ENCODE measurements at places on chromosomes 5 and 9. TPM values are rescaled to one million over a fixed set of nuclear protein-coding genes. Genes with fewer than 3 reads are reported as not detected.

- DNase-seq, result peak; percentile 72
Observed at GRCh38 chr5:139660923-139661814, 13.0 kb downstream of the CXXC5 start.

- no peak for DNase-seq
Observed at GRCh38 chr9:111197256-111197655, 132.8 kb downstream of the OR2K2 start.

DNA sequence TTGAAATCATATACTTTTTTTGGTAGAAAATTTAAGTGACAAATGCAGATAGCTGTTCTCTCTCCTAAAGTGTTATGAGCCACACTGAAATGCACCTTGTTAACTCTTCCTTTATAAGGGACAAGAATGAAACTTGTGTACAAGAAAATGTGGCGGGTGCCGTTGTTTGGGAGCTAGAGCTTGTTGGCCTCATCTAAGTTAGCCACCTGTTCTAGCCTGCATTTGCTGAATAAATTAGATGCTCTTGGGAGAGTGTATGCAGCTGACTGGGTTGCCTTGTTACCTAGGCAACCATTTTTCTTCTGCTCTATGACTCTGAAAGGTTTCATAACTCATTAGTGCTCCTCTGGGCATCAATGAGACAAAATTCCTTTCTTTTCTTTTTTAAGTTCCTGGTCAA lies 174.3 kb downstream of the TAF11L14 start:
- DNase-seq, result no peak

DNA sequence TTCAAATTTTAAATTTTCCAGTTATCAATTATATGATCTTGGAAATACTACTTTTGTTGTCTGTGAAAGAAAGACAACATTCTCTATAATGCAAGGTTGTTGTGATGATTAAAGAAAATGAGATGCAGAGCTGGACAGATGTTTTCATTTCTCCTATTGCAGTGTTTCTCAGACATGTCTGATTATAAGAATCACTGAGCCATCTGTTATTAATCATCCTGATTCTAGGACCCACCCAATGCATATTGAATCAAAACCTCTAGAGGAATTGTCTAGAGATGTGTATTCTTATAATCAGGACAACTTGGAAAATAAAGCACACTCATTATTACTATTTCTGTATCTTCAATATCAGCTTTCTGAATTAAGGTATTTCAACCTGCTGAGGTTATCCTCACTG lies 121.1 kb upstream of the ASTN2 start:
- peak; percentile 15 for DNase-seq

DNA sequence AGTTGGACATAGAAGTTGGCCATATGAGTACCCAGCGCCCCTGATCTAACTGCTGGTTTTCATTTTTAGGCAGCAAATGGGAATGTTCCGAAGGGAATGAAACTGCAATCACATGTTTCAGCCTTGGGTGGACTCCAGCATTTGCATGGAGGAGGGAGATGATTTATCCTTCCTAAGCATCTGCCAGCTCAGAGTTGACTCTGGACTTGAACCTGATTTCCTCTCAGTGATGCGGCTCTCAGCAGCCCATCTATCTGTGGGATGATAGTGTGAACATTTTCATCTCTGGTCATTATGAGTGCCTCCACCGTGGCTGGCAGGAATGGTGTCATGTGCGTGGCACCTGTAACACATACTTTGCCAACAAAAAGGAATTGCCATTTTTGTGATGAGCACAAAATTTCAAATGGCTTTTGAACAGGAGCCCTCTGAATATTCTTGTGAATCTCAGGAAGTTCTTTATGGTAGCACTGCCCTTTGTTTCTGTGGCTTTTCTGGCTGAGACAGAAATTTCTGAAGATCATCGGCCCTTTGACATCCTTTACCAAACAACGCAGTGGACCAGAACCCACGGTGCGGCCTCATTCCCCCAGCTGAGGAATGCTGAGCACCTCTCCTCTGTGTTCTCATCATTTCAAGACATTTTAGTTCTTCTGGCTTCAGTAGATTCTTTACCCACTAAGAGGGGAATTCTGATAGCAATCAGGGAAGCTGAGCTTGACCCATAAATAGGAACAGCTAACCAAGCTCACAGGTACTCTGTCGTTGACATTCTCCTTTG lies 28.5 kb downstream of the FUBP3 start:
- DNase-seq, result peak; percentile 38

- no peak for DNase-seq
Observed at GRCh38 chr9:69120380-69121154, 53.5 kb upstream of the TJP2 start.

DNA sequence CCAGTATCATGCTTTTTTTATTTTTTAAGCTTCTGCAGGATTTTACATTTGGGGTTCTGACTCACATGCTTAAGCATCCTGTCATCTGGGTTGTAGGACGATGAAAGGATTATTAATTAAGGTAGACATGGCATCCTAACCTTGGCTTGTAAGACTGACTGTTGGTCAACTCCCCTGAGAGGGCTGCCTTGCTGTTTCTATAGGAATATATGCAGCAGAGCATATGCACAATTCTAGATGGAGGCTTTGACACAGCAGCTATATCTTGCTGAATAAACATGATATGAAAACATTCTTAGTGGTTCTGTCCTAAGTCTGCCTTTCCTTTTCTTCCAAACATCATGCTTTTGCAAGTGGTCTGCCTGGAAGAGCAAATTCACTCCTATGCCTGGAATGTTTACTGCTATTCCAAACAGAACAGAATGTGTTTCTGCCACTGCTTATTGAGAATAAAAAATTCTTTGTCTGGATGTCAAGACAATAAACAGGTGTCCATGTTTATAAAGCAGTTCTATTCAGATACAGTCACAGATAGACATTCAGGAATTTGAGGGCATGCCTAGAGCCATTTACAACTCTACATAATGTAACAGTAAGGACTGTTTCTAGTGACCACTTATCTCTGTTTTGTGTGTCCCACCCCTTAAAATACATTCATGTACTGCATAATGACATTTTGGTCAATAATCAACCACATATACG lies 166.2 kb upstream of the PPP2R2B start:
- DNase-seq, result no peak

DNA sequence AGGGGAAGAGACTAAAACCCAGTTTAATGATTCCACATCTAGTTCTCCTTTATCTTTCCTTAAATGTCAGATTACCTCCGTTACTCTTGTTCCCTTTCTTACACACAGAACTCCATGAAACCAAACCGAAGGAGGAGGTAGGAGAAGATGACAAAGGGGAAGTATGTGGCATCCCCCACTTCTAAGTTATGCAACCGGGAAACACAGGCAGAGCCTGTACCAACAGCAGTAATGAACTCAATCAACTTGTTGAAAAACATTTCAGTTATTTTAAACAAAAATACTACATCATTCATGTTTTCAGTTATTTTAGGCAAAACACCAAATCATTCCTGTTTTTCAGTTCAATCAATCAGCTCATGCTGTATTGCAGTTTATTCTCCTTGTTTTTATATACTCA lies 101.8 kb downstream of the PCSK1 start:
- DNase-seq, result no peak

GRCh38 chr5:116360008-116360853 lies 214.4 kb downstream of the SEMA6A start:
- DNase-seq, result peak; percentile 66

DNA sequence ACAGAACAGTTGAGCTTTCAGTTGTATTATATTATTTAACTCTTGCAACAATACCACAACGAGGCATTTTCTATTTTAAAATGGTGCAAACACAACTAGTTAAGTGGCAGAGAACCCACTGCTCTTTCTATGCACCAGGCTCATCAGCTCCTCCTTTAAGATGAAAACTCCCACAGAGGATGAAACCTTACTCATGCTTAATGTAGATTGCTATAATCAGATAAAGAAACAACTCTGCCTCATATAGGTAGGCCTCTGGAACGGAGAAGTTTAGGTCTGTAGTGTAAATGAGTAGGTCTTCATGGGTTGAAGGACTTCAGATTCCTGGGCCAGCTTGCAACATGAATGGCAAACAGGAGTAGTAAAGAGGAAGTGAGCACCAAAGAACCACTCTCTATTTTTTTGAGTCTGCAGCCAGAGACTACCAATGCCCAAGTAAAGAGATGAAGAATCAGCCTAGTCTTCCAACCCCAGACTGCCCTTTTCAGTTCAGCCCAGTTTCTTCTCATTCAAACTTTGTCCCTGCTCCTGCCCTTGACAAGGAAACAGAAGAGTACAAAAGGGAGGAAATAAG lies 33.9 kb downstream of the HACD4 start:
- DNase-seq, result no peak

GRCh38 chr5:139745800-139746690 lies 49.6 kb upstream of the PSD2 start:
- DNase-seq, result peak; percentile 86

- no peak for DNase-seq
Observed at GRCh38 chr5:114544561-114544960, 182.7 kb downstream of the KCNN2 start.

GRCh38 chr9:99489060-99489413 lies 267.0 kb downstream of the SEC61B start:
- no peak for DNase-seq

DNA sequence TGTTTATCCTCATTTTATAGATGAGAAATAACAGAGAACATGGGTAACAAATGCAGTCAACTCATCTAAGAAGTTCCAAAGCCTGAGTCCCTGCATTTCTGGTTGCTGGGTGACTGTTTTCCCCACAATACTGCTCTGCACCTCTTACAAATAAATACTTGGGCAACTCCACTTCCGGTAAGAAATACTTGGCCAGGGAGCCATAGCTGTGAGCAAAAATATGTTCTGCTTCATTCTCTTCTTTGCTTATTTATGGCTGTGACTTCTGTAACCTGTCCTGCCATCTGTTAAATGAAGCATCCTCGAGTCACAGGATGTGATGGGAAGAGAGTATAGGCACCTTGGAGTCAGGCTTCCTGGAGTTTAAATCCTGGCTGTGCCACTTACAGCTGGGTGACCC lies 49.9 kb downstream of the GDNF start:
- DNase-seq, result no peak

DNA sequence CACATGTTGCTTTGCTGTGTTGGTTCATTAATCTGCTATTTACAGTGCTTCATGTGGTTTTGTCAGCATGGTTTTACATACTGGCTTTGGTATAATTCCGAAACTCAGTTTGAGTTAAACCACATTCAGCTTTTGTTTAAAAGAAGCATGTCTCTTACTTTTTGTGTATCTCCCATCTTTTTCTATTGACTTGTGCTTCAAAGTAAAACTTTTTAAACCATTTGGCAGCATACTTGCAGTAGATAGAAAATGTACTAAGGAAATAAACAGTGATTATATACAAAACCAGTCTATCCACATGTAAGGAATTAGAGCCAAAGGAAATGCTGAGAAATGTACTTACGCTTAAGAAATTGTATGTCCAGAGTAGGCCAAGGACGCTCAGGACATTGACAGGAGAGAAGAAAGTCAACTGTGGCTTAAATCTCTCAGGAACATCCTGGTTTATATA lies 286.9 kb downstream of the ARHGEF28 start:
- DNase-seq, result no peak

DNA sequence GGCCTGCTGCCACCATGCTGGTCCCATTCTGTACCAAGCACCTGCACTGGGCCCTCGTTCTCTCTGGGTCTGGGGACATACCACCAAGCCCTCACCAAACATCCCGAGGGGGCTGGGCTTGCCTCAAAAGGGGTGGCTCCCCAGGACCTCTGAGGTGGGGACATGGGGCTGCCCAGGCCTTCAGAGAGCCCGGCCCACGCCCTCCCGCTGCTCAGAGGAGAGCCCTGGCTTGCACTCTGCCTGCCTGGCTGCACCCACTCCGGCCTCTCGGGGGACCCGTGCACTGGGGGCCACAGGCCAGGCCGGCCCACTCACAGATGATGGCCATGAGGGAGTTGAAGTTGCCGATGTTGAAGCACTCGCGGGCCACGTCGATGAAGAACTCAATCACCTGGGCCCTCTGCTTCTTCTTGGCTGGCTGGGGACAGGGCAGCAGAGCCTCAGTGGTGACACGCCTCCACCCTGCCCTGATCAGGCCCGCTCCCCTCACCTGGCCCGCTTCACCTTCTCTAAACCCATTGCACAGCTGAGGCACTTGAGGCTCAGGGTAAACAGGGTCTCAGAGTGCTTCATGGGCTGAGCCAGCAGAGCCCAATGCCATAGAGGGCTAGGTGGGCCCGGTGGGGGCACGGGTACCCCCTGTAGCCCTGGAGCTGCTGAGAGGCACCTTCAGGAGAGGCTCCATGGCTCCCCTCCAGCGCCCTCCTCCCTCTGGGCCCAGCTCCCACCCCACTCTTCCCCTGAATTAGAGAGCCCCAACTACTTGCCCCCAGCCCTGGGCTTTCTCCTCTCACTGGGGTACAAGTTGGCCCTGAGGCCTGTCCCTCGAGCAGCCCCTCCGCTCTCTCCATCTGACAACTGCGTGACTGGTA lies 47.7 kb upstream of the RNF130 start:
- DNase-seq, result no peak

- DNase-seq, result no peak
Observed at GRCh38 chr9:94096819-94097577, 12.7 kb downstream of the PTPDC1 start.

DNA sequence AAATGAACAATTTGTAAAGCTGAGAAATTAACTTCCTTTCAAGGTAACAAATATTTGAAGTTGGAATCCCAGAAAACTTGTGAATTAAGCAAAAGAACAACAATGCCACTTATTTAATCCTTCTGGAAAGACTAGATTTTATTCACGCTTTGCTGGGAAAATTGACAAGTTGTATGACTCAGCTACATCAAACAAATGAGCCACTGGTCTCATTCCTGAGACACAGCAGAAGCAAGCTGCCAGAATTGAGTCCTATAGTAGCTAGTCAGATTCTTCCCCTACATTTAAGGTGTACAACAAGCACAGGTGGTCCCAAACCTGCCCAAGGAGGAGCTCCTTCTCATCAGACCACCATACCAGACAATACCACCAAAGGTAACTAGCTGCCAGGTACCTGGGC lies 280.7 kb downstream of the SPOCK1 start:
- no peak for DNase-seq

GRCh38 chr5:80238778-80239679 lies 16.8 kb downstream of the SERINC5 start:
- peak; percentile 75 for DNase-seq

Gene IFNA21
- not detected for polyA plus RNA-seq

Gene CCL28
- 0.67 TPM for polyA plus RNA-seq

Gene SHC3
- polyA plus RNA-seq, result 0.82 TPM

Gene PCDHA12
- polyA plus RNA-seq, result not detected

Gene SOX30
- 0.29 TPM for polyA plus RNA-seq

Gene AQP7
- polyA plus RNA-seq, result 1.4 TPM

Gene DDX4
- polyA plus RNA-seq, result 0.13 TPM
